Midbrain (tissue), 1 donor: ENCODE measurements at places on chromosomes 3 and 15.

DNA sequence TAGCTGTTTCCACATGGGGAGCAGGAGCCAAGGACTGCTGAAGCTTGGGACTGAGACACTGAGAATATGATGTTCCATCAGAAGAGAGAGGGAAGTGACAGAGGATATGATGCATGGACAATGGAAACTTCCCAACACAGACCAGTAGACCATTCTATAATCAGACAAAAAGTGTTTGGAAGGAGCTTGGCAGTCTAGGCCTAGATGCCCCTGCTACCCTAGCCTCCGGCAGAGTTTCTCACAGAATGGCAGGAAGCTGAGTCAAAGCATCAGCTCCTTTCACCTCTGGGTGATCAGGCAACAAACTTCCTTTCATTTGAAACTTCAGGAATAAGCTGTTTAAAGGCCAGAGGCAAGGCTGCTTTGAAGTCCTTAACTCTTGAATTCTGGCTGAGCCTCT is 222.0 kb downstream of the NEK10 start:
- DNase-seq, result no peak

GRCh38 chr3:188362405-188362831 is 208.5 kb downstream of the LPP start:
- DNase-seq, result no peak

DNA sequence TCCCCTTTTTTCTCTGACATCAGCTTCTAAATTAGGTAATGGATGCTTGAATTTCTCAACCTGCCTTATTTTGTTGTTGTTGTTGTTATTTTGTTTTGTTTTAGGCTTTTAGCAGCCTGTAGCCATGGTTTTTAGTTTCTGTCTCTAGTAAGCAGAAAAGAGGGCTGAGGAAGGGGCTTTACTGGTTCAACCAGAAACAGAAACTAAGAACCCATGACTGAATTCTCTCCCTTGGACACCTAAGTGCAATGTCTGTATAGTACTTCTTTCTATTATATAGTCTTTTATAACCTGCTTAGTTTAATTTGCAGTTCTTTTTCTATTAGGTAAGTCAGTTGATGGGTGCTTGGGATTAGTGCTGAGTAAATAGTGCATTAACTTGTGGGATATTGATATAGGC is 129.0 kb downstream of the BBX start:
- no peak for DNase-seq

- no peak for DNase-seq
Measured at GRCh38 chr3:183529185-183529584, 26.3 kb downstream of the KLHL6 start.

- DNase-seq, result no peak
Measured at GRCh38 chr3:87833039-87833377, 225.8 kb downstream of the CGGBP1 start.

GRCh38 chr3:118527514-118528044 is 507.1 kb downstream of the IGSF11 start:
- no peak for DNase-seq

GRCh38 chr15:46676233-46677206 is 1040.8 kb upstream of the SEMA6D start:
- no peak for DNase-seq
